ENCODE measurements at places on chromosomes 3 and 15.

DNA sequence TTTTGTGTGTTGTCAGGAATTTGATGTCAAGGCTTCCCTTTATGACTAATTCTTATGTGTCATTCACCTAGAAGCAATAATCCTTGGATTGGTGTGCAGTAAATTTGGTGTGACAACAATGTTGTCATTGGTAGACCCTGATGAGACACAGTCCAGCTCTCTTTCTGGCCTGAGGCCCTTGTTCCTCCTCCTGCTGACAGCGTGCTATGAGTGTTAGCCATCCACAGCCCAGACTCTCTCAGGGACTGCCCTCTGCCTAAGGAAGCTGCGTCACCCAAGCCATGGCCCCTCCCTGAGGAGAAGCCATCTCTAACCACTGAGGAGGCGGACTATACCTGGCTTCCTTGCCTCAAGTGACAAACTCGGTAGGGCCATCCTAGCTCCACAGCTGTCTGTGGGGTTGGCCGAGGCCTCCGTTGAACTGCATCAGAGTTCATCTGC lies 13.3 kb upstream of the TM4SF1 start:
- peak; percentile 80 for DNase-seq

GRCh38 chr15:33026614-33027013 lies 167.9 kb downstream of the FMN1 start:
- no peak for DNase-seq

DNA sequence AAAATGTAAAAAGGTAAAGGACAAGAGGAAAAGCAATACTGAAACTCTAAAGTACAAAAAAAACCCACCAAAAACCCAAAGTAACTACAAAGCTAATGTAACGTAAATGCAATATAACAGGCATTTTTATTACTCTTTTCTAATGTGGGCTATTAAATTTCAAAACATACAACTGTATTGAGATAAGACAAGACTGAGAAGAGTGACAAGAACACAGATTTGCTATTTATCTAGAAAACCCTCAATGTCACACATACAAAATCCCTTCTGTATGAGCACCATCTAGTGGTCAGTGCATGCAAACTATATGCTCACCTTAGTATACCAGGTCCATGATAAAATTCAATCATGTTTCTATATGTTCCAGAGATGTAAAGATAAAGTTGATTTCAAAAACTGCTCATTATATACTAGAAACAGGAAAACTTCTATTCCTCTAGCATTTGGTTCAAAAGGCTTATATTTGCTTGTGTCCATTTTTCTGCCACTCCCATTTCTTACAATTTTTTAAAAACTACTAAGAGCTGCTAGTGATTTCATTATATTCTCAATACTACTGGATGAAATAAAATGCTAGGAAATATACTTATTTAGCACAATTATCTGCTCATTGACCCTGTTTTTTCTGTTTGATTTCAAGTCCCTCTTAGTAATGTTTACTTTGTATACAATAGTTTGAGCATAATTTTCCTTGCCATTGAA lies 111.4 kb downstream of the DLG1 start:
- no peak for DNase-seq

GRCh38 chr3:128416578-128417211 lies 50.0 kb downstream of the DNAJB8 start:
- peak; percentile 95 for DNase-seq

GRCh38 chr3:111323019-111323418 lies 219.0 kb upstream of the CD96 start:
- no peak for DNase-seq

GRCh38 chr15:57540736-57541135 lies 51.0 kb upstream of the MYZAP start:
- DNase-seq: no peak

DNA sequence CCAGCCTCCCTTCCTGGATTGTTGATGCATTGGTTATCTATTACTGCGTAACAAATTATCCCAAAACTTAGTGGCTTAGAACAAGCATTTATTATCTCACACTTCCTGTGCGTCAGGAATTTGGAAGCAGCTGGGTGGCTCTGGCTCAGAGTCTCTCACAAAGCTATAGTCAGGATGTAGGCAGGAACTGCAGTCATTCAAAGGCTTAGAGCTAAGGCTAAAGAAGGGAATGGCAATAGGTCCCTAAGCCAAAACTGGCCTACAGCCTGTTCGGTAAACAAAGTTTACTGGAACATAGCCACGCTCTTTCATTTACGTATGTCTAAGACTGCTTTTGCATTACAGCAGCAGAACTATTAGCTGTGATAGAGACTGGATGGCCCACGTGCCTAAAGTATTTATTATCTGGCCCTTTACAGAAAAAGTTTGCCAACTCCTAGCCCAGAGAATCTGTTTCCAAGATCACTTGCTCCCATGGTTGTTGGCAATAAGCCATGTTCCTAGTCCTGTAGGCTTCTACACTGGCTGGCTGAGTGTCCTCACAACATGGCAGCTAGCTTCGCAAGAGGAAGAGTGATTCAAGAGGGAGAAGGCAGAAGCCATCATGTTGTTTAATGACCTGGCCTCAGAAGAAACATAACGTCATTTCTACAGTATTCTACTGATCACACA lies 132.4 kb downstream of the SNRK start:
- no peak for DNase-seq

DNA sequence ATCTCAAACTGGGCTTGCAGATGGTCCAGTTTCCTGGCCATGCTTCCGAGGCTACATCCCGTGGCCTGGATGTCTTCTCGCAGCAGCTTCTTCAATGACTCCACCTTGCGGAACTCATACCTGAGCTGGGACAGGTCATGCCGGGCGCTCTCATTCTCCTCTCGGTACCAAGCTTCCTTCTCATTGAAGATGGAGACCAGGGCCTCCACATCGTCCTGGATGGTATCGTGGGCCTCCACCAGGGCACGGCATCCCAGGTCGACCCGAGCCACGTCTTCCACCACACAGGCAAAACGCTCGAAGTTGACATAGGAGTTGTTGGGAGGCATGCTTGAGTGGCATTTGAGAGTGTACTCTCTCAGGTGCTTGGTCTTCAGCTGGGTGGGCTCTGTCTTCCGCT lies 89.2 kb upstream of the HERC1 start:
- no peak for DNase-seq

DNA sequence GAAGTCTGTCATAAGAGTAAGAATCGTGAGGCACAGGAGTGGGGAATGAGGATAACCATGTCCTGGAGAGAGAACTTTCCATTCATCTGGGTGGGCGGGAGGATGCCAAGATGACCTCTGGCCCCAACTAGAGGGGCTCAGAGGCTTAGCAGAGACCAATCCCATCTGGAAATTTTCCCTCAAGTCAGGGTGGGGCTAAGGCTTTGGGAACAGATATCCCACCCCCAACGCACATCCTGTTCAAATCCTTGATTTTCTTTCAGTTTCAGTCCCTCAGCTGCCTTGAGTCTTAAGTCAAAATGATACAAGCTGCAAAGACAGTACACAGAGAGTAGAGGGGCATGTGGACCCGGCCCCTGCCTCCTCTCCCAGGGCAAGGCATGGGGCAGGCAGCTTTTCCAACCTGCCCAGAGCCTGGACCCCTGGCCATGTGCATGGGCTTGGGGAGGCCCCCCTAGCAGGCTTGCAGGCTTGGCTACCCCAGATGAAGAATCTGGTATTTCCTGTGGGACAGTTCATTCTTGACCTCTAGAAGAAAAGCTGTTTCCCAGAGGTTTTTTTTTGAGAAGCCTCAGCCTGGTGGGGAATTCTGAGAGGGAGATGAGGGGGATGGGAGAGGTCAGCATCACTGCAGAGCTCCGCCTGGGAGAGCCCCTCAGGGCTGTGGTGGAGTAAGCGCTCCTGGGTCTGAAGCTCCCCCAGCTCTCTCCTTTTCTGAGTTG lies 109.7 kb upstream of the HACD2 start:
- no peak for DNase-seq

DNA sequence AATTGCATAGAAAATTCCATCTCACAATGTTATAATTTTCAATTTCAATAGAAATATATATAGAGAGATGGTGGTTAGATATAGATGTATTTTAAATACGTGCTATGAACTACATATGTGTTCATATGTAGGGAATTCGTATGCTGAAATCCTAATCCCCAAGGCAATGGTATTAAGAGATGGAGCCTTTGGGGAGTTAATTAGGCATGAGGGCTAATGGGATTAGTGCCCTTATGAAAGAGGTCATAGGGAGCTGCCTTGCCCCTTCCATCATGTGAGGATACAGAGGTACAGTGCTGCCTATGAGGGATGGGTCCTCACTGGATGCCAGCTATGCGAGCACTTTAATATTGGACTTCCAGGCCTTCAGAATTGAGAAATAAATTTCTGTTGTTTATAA lies 79.6 kb upstream of the CCDC54 start:
- no peak for DNase-seq

- no peak for DNase-seq
Observed at GRCh38 chr3:188527389-188527788, 373.4 kb downstream of the LPP start.

DNA sequence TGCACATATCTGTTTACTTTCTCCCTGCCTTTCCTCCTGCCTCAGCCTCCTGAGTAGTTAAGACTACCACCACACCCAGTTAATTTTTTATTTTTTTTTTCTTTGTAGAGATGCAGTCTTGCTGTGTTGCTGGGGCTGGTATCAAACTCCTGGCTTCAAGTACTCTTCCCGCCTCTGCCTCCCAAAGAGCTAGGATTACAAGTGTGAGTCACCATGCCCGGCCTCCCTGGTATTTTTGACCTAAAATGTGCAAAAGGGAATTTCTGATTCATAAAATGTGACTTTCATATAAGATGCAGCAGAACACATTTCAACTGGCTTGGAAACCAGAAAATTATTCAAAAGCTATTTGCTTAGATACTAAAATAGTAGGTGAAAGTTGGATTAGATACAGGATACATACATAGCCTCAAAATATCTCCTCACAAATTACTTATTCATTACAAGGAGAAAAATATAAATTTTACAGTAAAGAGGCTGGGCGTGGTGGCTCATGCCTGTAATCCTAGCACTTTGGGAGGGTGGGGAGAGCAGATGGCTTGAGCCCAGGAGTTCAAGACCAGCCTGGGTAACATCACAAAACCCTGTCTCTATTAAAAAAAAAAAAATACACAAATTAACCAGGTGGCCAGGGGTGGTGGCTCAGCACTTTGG lies 32.0 kb downstream of the MAP4 start:
- DNase-seq: no peak

GRCh38 chr15:33057845-33058244 lies 136.7 kb downstream of the FMN1 start:
- no peak for DNase-seq

DNA sequence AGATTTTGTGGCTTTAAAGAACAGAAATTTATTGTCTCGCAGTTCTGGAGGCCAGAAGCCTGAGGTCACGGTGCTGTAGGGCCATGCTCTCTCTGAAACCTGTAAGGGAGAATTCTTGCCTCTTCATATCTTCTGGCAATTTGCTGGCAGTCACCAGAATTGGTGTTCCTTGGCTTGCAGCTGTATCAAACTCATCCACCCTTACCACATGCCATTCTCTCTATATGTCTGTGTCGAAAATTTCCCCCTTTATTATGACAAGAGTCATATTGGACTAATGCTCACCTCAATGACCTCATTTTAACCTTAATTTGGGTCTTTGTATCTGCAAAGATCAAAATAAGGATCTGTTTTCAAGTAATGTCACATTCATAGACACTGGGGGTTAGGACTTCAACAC lies 266.7 kb downstream of the IL20RB start:
- DNase-seq: no peak

- no peak for DNase-seq
Observed at GRCh38 chr3:158249183-158249582, 139.3 kb downstream of the RSRC1 start.
